ENCODE measurements at places on chromosomes 6 and 20.

- peak; percentile 24 for DNase-seq
Measured at GRCh38 chr20:11777387-11778205, 140.1 kb upstream of the BTBD3 start.

GRCh38 chr6:34855463-34855862, 32.4 kb downstream of the TAF11 start:
- DNase-seq: no peak

- no peak for DNase-seq
Measured at GRCh38 chr6:17420368-17420767, 27.0 kb downstream of the CAP2 start.

GRCh38 chr20:11101243-11101642, 427.4 kb upstream of the JAG1 start:
- no peak for DNase-seq

GRCh38 chr6:54238396-54238795, 69.8 kb upstream of the TINAG start:
- DNase-seq: peak; percentile 39

GRCh38 chr6:126113261-126113660, 126.9 kb downstream of the TRMT11 start:
- DNase-seq: no peak

DNA sequence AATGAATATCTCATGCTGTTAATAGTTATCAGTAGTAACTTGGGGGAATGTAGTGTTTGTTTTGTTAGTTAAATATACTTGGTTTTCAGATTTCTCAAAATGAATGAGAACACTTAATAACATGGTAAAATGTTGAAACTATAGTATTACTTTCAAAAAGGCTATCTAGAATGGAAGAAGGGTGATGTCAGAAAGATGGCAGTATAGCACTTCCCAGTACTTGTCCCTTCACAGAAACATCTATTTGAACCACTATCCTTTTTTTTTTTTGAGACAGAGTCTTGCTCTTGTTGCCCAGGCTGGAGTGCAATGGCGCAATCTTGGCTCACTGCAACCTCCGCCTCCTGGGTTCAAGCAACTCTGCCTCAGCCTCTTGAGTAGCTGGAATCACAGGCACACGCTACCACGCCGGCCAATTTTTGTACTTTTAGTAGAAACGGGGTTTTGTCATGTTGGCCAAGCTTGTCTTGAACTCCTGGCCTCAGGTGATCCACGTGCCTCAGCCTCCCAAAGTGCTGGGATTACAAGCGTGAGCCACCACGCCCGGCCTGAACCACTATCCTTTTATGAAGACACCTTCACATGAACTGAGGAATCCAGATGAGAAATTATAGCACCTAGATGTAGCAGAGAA, 4.7 kb upstream of the ECHDC1 start:
- DNase-seq: no peak

- no peak for DNase-seq
Measured at GRCh38 chr6:87753131-87753685, 51.2 kb upstream of the AKIRIN2 start.

GRCh38 chr20:61862881-61863280, 202.8 kb downstream of the TAF4 start:
- DNase-seq: no peak

DNA sequence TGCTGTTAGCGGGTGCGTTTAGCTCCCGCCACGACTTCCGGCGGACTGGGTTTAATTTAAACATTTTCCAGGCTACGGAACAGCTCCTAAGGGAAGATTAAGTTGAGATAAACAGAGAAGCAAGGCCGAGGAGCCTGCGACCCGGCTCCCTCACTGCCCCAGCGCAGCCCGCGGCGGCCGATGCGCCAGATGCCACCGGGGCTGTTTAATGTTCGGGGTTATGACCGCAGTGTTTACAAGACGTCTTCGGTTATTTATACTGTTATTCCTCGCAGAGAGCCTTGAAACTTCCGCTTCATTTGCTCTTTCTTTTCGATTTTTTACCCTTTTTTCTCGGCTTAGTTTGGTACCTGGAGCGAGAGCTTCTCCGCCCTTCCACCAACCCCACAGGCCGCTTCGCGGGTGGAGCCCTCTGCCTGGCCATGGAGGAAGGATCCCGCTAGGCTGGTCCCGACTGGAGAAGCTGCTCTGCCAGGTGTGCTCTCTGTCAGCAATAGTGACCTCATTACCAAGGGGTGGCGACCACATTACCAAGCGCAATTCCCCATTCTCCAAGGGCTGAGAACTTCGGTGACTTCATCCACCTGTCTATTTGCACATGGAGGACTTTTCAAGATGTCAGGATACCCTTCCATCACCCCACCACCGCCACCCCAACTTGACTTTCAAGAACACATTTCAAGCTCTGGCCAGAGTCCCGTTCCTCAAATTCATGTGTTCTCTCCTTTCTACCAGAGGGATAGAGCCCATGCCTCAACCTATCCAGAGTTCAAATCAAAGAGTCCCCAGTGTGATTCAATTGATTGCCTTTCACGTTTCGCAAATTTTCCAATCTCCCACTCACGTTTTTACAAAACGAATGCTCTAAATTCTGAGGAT, 4.1 kb downstream of the TCF21 start:
- DNase-seq: no peak

DNA sequence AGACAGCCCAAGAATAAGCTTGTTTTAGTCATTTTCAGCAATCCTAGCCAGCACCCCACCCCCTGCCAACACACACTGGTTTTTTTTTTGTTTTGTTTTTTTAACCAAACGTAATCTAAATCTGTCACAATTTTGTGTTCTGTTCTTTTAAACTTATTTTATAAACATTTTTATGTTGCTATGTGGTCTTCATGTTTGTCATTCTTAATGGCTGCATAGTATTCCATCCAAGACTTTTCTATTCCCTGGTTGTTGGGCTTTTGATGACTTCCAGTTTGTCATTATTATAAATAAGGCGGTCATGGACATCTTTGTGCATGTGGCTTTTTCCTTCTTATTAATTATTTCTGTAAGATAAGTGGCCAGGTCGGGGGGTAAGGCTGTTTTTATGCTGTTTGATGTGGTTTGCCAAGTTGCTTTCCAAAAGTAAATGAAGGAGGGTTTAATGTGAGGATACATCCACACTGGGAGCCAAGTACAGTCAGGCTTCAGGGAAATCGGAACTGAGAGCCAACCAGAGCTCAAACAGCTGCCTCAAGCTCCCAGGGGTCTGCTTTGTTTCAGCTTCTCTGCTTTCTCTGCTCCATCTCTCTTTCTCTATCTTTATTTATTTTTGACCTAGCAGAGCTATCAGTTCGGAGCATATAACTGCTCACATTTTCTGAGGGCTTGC, 125.8 kb downstream of the VEGFA start:
- no peak for DNase-seq

- DNase-seq: no peak
Measured at GRCh38 chr6:127748290-127748689, 152.6 kb downstream of the THEMIS start.

GRCh38 chr6:5994234-5994998, 12.3 kb downstream of the NRN1 start:
- no peak for DNase-seq

DNA sequence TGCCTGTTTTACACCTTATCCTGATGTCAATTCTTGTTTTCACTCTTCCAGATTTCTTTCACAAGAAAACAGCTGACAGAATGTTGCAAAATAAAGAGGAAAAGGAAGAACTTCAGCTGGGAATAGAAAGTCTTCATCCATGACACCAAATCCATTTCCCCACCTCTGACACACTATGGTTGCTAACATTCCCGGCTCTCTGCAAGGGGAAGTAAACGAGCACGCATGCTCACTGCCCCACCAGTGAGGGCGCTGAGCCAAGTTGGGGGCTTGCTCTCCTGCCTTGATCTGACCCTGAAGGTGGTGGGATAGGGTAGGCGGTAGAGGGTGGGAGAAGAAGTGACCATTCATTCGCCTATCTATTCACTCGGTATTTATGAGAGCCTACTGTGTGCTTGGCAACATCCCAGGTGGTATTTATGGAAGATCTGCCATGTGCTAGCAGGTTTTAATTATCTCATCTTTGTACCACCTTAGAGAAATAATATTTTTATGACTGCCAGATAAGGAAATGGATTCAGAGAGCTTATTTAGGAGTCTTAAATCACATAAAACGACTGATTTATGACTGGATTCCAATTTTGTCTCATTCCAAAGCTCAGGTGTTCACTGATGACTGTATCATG, 206.2 kb downstream of the FOXC1 start:
- DNase-seq: no peak

DNA sequence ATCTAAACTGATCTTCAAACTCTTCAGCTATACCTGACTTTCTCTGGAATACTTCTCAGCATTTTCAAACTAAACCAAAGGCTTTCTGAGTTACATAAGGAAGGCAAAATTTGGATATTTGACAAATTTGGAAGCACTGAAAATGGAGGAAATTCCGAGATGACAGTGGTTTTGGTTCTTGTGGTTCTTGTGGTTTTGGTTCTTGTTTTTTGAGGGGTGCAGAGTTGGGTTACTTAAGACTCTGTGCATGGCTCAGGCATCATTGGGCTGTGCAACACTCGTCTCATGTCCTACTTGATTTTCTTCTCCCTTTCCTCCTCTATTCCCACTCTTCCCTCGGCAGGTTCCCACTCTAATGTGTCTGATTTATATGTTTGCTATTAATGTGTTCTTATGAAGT, 78.0 kb downstream of the SLC22A3 start:
- DNase-seq: peak; percentile 25

DNA sequence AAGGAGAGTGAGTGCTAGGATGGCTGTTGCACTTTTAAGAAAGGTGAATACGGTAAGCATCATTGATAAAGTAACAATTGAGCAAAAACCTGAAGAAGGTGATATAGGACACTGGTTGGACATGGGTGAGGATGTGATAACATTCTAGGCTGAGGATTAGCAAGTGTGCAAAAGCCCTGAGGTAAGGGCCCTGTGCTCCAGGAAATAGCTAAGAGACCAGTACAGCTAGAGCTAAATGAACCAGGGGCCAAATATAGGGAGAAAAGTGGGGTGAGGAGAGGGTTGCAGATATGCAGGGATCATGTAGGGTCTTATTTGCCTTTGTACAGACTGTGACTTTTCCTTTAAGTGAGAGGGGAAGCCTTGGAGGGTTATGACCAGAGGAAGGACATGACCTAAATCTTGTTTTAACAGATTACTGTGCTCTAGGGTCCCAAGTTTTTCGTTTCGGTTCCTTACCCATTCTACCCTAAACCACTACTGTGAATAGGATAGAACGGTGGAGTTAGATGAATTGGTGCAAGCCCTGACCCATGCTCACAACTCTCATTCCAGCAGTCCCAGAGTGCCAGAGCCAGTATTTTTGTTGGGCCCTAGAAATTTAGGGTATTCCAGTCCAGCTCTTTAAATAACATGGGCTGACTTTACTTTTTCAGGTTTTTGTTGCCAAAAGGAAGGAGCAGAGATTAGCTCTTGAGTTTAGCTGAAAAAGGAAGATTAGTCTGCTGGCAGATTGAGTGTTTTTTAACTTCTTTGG, 10.7 kb downstream of the MAPK14 start:
- no peak for DNase-seq

GRCh38 chr6:75089151-75089897, 116.5 kb downstream of the COL12A1 start:
- no peak for DNase-seq

DNA sequence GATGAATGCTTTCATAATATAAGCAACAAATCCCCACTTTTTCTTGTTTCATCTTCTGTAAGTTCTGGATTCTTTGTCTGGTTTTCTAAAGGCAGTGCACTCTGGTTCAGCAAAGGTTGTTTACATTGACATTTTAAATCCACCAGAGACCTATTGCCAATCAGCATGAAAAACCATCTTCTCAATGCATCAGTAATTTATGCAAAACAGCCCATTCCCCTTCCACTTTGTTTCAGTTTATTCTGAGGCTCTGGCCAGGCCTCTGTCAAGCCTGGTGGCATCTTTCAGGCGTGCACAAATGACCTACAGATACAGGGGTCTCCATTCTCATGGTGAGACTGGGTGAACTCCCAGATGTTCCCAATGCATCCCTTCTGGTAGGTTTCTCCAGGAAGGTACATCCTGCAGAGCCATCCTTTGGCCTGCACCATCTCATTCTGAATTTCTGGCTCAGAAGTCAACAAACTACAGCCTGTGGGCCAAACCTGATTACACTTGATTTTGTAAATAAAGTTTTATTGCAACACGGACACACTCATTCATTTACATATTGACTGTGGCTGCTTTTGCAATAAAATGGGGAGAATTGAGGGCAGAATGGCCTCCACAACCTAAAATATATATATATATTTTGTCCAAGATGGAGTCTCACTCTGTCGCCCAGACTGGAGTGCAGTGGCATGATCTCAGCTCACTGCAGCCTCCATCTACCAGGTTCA, 405.4 kb downstream of the PREX1 start:
- no peak for DNase-seq

DNA sequence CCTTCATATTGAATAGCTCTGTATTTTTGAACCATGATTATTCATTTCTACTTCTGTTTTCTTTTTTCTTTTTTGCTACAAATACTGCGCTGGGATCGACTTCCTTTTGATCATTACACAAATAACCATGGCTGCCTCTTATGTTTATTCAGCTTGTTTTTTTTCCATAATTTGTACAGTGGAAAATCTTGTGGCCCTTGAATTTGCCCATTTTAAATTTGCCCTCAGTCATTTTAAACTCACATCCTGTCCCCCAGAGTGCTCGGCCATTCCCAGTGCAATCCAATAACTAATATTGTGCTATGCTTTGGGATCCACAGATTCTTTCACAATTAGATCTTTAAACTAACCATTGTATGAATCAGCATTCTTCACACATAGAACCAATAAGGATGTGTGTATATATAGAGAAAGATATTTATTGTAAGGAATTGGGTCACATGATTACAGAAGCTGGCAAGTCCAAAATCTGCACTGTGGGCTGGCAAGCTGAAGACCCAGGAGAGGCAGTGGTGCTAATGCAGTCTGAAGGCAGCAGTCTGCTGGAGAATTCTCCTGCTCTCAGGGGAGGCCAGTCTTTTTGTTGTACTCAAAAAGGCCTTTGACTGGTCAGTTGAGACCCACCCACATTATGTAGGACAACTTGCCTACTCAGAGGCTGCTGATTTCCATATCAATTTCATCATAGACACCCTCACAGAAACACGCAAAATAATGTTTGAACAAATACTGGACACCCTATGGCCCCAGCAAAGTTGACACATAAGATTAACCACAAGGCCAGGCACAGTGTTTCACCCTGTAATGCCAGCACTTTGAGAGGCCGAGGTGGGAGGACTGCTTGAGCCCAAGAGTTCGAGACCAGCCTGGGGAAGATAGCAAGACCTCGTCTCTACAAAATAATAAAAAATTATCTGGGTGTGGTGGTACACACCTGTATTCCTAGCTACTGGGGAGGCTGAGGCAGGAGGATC, 147.1 kb downstream of the MTHFD1L start:
- no peak for DNase-seq

- DNase-seq: peak; percentile 59
Measured at GRCh38 chr6:7909323-7910276, 988 bp downstream of the TXNDC5 start.

DNA sequence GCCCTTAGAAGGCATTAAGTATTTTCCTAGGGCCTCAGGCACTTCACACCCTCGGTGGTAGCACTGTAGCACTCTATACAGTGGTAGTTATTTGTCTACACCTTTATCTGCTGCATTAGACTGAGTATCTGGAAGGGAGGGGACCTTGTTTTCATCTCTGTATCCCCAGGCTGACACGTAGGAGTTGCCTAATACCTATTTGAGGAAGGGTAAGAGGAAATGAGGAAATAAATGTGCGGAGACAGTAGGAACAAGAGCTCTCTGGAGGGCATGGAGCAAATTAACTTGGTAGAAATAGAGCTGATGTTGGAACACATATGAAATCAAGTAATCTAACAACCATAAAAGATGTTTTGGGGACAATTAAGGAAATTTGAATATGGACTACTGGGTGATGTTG, 3.9 kb downstream of the CNPY3 start:
- DNase-seq: no peak

- DNase-seq: no peak
Measured at GRCh38 chr6:74642101-74642500, 563.8 kb downstream of the COL12A1 start.

Measured in RPMI7951 (cell line).